ENCODE measurements at places on chromosomes 1 and 21. TPM values are rescaled to one million over a fixed set of nuclear protein-coding genes. Genes with fewer than 3 reads are reported as not detected.
A peak's percentile ranks its signal among the peaks of the same experiment; 100 is the strongest.

DNA sequence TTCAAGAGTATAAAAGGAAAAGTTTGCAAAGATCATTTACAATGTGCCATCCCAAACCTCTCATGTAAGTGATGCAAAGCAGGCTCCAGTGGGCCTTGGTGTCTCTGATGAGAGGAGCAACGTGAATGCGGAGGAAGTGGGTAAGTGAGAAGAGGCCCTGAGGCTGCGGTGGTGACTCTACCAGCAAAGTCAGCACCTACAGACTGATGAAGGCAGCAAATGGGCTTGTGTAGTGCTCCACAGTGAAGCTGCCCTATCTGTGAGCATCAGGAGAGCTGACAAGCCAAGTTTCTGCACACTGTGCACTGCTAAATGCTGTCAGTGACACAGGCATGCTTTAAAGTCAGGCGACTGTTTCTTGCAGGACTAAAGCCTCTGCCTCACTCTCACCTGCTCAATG lies 15.6 kb upstream of the RAP1A start:
- H3K4me1 ChIP-seq: no peaks in the 10 kb centered on the region
- H3K36me3 ChIP-seq: no peaks in the 10 kb centered on the region
- no peak overlapping the region for H3K4me3 ChIP-seq
- no peak overlapping the region for H3K27ac ChIP-seq
- peaks cover 5% of the 10 kb centered on the region for H3K27me3 ChIP-seq

GRHL3 gene
- 1.8 TPM for total RNA-seq

MTARC1 gene
- 54.5 TPM for total RNA-seq

- H3K27ac ChIP-seq: no peak overlapping the region
- no peaks in the 10 kb centered on the region for H3K4me1 ChIP-seq
- no peak overlapping the region for H3K4me3 ChIP-seq
- peaks cover 72% of the 10 kb centered on the region for H3K36me3 ChIP-seq
Observed at GRCh38 chr1:8541961-8542521, 224.1 kb downstream of the SLC45A1 start.

GRCh38 chr1:81920245-81920740 lies 119.6 kb downstream of the ADGRL2 start:
- peak overlapping the region; percentile 83 for H3K27ac ChIP-seq
- H3K4me3 ChIP-seq: peak overlapping the region; percentile 48
- DNase-seq: peak; percentile 85
- no peaks in the 10 kb centered on the region for H3K27me3 ChIP-seq
- H3K4me1 ChIP-seq: peaks cover 8% of the 10 kb centered on the region

- H3K4me3 ChIP-seq: no peak overlapping the region
- no peak for DNase-seq
- H3K27me3 ChIP-seq: no peaks in the 10 kb centered on the region
- H3K4me1 ChIP-seq: peaks cover 3% of the 10 kb centered on the region
- H3K27ac ChIP-seq: no peak overlapping the region
Observed at GRCh38 chr1:7553042-7553690, 217.9 kb upstream of the VAMP3 start.

Data from endodermal cell (in vitro differentiated cells).